ENCODE measurements at places on chromosomes 2 and 18.

DNA sequence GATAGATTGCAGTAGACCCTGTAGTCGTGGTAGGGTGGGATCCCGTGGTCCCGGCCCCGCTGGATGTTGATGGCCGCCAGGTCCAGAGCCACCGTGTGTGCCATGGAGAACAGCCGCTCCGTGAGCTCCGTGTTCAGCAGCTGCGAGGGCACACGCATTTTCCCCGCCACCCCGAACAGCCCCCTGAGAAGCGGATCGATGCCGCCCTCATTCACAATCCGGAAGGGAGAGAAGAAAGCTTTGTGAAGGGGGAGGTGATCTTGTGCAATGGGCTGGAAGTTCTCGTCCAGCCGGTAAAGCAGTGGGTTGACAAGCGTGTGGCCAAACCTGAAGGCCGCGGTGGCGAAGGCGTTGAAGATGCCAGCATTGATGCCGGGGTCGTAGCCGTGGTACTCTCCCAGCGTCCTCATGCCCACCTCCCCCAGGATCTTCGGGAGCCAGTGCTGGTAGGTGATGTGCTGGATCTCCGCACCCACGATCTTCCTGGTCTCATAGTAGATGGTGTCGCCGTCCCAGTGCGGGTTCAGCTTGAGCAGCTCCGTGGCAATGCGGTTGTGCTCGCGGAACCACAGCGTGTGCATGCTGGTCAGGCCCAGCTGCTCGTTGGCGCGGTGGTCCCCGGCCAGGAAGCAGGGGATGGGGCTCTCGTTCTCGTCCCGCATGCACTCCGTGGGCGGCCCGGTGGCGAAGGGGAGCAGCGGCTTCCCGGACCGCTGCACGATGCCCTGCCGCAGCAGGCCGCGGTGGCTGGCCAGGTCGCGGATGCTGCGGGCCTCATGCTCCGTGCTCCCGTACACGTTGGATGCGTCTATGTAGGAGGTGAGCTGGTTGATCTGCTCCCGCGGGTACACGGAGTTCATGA is 95.8 kb downstream of the PXDN start:
- no peak for DNase-seq

DNA sequence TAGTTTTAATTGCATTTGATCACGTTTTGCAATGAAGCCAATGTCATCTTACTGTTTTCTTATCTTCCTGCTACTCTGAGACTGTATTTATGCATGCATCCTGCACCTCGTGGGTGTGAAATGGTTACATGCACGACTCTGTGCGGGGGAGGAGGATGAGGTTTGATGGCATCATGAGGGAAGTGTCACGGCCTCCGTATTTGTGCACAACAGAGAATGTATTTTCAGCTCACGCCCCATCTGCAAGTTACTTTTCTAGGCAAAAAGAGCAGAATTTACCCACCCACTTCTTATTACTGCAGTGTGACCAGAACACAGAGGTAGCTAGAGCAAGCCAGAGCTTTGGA is 145.1 kb downstream of the TDRD15 start:
- DNase-seq = no peak

DNA sequence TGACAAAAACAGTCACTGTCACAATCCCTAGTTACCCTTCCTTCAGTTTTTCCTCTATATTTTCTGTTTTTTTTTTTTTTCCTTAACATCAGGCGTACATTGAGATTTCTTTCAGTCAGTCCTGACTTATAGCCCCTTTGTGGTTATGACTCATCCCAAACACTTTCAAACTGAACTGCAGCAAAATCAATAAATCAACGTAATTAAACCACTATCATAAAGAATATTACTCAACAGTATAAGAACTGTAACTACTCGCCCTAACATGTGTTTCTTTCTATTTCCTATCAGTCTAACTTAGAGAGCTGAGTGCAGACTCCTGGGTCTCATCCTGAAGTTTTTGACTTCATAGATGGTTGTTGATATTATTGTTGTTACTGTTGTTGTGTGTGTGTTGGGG is 523.5 kb downstream of the LRRTM4 start:
- no peak for DNase-seq

DNA sequence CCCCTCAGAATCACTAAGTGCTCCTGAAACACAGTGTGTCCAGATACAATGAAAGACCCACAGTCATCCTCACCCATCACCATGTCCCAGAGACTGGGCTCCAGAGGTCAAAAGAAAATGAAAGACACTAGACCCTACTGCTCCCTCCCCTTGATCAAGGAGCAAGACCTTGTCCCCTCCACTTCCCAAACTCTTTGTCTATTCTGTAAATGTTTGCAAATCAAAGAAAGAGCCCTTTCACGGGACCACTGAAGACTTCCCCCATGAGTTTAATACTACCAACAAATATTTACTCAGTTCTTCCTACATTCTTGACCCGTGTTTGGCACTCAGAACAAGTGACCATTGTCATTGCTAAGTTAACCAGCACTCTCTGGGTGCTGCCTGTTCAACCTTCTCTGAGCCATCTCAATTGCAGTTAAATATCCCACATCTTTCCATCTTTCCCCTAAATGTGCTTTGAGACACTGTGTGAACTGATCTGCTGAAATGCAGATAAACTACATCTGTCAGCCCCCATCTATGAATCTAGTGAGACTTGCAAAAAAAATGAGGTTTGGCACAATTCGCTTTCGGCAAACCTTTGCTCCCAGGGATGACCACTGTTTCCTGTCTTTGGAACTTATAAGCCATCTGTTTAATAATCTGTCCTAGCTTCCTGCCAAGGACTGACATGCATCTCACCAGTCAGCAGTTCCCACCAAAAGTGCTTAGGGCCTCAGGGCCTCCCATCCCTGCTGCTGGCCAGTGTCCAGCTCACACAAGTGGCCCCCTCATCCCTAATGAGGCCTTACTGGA is 170.3 kb downstream of the GFPT1 start:
- DNase-seq = no peak

GRCh38 chr2:56741601-56742102 is 557.9 kb downstream of the CCDC85A start:
- DNase-seq = no peak

- DNase-seq = peak; percentile 93
These were observed 255.5 kb downstream of the TWIST2 start for GRCh38 chr2:239103125-239104098.

DNA sequence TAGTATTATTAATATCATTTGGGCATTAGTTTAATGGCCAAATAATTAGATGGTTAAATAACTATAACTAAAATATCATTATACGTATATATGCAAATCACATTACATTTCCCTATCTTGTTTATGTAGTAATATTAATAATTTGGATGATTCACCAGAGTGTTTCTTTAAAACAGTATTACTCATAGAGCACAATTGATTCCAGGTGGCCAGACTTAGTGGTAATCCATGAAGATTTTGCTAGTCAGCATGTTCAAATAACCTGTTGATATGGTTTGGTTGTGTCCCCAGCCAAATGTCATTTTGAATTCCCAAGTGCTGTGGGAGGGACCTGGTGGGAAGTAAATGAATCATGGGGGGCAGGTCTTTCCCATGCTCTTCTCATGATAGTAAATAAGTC is 782.3 kb downstream of the LRP1B start:
- no peak for DNase-seq
